ENCODE measurements at places on chromosomes 5 and 9.
A peak's percentile ranks its signal among the peaks of the same experiment; 100 is the strongest.

DNA sequence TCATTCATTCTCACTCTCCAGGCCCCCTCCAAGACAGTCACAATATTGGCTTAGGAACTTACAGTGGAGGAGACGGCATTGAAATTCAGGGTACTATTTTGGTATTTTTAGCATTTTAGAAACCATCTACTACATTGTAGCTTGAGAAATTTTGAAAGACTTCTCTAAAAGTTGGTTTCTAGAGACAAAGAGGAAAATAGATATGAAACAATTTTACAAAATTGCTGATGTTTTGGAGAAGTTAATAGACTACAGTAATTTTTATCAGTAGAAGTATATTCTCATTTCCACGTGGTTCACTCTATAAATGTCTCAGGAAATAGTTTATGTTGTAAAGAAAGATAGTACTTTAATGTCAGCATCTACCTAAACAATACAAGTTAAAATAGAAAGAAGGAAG is 63.2 kb upstream of the ZSWIM6 start:
- DNase-seq, result no peak

DNA sequence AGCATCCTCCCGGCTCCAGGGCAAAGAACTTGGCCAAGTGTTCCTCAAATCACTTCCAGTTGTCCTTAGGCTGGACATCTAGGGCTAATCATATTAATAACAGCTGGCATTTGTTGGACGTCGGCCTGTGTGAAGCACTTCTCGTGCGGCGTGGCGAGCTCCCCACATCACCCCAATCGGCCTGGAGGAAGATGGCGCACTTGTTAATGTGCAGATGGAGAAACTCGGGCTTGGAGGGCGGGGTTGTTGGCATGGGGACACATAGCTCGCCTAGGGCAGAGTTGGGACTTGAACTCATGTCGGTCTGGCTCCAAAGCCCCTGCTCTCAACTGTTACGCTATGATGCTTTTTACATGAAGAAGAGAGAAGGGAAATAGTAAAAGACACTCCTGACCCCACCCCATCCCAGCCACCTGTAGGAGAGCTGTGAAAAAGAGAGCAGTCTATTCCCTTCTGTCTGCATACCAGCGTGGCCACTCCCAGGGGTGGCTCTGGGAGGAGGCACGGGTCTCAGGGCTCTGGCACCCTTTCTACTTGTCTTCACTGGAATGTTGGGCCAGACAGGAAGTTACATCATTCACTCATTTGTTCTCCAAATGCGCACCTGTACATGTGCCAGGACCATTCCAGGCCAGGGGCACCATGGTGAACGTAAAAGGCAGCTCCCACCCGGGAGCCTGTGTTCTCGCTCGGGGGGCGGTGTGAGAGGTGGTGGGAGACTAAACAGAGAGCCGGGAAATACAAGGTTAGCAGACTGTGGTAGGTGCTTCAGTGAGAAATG is 12.8 kb upstream of the NUP214 start:
- DNase-seq, result no peak

- DNase-seq, result no peak
Observed at GRCh38 chr9:107927276-107927675, 437.7 kb upstream of the KLF4 start.

DNA sequence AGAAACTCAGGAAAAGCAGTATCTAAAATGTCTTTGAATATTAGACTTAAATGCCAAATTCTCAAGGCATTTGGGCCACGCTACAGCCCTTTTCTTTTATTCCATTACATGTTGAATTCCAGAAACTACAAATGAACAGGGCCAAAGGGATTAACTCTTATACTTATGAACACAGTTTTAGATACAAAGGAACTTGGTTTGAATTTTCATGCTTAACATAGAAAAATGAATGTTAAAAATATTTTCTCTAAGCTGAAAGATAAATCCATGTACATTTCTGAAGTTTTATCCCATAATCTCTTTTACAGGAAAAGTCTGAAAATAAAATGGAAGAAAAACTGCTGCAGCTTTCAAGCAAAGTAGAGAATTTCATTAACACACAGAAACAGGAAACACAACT is 56.8 kb downstream of the FAM81B start:
- no peak for DNase-seq

DNA sequence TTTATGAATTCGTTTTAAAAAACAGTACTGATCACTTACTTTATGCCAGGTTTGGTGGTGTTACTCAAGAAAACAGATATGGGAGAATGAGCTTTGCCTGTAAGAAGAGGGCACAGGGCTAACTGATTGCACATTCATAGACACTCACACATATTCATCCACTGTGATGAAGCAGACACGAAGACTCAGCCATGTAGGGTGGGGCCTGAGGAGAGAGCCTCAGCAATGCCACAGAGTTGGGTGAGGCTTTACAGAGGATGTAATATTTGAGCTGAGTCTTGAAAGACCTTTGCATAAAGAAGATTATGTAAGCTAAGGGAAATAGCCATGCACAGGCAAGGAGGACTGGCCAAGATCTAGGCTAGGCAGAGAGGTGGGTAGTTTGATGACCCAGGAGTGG is 472.8 kb downstream of the PSAT1 start:
- no peak for DNase-seq

GRCh38 chr5:53256746-53257145 is 147.2 kb upstream of the MOCS2 start:
- no peak for DNase-seq

- no peak for DNase-seq
Observed at GRCh38 chr5:14182761-14183160, 39.6 kb downstream of the TRIO start.

DNA sequence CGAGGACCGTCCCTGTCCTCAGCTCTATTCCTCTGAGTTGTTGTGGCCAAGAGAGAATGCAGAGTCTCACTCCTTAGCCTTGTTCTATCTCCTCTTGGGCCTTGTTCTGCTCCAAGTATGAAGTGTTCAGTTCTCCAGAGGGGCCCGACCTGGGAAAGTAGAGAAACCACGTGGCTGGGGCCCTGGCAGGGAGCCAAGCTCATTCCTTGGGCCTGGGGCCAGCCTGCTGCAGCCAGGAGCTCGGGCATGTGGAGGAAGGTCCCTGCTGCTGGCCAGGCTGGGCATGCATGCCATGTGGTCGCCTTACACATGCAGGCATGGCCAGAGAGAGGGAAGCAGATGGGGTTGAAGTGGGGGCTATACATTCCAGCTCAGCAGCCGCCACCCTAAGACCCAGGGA is 60.7 kb downstream of the COL27A1 start:
- no peak for DNase-seq

DNA sequence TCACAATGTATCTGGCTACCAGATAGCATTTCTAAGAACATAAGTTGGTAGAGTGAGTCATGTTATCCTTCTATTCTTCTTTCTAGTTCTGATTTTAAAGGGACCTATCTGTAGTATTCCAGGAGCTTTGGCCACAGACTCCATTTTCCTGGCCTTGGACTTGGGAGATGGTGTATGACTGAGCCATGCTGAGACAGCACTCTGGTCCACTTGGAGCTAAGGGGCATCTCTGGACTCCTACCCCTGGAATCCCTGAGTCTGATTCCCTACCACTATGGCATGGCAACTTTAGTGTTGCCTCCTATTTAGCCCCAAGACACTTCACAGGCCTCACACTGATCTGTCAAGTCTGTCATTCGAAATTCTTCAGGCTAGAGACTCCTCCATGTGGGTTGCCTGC is 58.8 kb downstream of the BAAT start:
- no peak for DNase-seq

GRCh38 chr9:133375724-133376654 is at the start of the genes STKLD1 and SURF4:
TSS of gene STKLD1 (plus strand) at chr9:133376366. CDS start at chr9:133376474, 108 bp downstream.
TSS of gene SURF4 (minus strand) at chr9:133376060. CDS start at chr9:133375969, 91 bp downstream.
- peak; percentile 98 for DNase-seq

DNA sequence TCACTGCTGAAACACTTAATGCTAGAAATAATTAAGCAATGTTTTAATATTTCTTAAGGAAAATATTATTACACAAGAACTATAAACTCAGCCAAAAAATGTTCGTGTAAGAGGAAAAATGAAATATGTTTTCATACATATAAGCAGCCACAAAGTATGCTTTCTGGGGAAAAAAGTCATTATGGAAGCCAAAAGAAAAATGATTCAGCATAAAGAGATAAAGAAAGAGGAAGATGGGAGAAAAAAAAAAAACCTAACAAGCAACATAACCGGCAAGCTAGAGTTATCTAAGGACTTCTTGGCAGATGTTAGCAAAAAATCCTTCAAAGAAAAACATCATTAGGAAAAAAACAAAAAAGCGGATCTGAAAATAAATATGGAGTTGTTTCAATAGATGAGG is 179.1 kb downstream of the MUSK start:
- DNase-seq, result no peak

GRCh38 chr5:168251259-168251658 is 40.2 kb upstream of the WWC1 start:
- DNase-seq, result no peak

GRCh38 chr9:13948037-13948436 is 365.9 kb downstream of the NFIB start:
- DNase-seq, result no peak

DNA sequence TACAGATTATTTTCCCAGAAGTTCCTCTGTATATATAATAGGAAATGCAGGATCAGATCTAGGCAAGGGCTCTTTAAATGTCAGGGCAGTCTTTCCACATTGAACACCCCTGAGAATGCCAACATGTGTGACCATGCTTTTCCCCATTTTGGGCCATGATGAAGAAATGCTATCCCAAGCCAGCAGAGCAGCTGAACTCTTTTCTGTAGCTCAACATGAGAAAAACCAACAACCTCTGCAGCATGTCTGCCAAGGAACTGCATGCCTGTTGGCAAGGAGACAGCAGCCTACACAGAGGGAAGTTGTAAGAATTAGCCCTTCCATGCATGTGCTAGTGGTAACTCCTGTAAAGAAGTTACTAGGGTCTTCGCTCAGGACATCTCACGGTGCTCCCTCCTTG is 9.5 kb upstream of the IFNK start:
- no peak for DNase-seq

DNA sequence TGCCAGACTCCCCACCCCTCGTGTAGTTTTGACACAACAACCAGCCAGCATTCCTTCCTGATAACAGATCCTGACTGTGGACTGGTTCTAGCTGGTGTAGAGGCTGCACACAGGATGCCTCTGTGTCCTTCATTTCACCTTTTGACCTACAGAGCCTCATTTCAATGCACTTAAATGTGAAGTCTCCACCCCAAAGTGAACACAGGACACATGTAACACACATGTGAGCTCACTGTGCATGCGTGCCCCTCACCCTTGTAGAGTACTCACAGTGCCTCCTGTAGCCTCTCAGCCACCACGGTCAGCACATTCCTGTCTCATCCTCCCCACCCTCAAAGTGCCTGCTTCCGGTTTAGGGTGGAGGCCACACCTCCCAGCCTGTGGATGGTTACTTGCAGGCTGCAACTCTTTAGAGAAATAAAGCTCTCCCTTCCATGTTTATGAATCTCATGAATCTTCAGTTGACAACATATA is 11.6 kb upstream of the NKD2 start:
- DNase-seq, result no peak

DNA sequence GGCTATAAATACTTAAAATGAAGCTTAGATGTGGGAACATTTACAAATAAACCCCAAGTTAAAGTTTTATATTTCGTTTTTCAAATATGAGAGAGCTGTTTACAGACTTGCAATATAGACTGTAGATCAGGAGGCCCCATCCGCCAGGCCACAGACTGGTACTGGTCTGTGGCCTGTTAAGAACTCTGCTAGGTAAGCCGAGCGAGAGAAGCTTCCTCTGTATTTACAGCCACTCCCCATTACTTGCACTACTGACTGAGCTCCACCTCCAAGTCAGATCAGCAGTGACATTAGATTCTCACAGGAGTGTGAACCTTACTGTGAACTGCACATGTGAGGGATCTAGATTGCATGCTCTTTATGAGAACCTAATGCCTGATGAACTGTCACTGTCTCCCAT is 561.4 kb upstream of the FAM174A start:
- no peak for DNase-seq

DNA sequence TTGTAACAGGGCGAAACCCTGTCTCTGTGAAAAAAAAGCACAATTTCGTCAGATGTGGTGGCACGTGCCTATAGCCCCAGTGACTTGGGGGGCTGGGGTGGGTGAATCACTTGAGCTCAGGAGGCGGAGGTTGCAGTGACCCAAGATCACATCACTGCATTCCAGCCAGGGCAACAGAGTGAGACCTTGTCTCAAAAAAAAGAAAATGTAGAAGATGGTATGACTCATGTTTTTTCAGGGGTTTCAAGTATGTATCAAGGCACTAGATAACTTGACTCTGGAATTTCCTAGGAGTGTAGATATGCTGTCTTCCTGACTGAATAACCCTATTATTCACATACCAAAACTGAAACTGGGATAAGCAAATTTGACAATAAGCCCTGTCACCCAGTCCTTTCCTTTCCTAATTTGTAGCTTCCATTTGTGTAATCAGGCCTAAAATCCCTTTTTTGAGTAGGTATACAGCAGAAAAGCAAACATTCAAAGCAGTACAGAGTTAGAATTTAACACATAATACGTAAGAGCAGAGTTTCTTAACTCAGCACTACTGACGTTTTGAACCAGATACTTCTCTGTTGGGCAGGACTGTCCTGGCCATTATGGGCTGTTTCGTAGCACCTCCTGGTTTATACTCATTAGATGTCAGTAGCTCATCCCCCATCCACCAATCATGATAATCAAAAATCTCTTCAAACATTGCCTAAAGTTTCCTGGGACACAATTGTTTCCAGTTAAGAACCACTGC is 17.3 kb upstream of the ANKRD18B start:
- peak; percentile 13 for DNase-seq

DNA sequence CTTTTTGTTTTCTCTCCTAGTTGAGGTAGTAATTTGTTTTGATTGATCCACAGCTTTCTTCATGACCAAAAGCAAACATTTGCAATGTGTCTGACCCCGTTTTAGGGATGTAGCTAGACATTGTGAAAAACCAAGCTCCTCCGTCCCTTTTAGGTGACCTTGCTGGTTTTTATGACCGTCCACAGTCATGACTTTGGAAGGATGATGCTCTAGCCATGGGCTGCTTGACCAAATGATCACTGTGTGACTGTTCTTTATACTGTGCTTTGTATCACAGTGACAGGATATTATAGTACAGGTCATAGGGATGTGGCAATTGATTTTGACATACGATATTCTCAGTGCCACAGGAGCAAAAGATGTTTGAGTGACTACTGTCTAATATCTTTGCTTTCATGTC is 54.4 kb downstream of the KCNN2 start:
- DNase-seq, result no peak

DNA sequence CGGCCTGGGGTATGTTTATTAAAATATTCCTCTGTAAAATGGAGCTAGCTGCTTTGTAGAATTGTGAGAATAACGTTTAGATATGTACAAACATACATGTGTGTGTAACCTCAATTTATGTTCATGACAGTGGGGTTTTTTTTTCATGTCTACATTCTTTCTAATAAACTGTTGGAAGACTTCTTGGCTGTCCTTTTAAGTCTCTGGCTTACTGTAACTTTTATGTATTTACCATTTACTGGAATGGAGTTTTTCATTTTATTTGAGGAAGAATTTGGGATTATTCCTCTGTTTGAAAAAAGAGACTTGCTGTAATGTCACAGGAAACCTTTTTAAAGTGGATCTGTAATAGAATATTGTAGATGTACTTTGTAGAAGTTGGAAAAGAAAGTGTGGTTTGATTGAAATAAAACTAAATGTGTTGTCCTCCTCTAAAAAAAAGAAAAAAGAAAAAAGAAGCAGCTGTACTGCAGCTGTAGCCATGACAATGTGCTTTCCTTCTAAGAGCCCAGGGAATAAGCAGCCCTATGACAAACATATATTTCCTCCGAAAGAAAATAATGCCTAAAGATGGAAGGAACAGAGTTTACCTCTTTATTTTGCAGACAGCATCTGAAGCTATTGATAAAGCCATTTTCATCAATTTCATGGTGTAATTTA is 71.2 kb upstream of the FREM1 start:
- DNase-seq, result no peak
